ENCODE measurements at places on chromosomes 1 and 21. TPM values are rescaled to one million over a fixed set of nuclear protein-coding genes. Genes with fewer than 3 reads are reported as not detected.

Gene FAM72A
- 8.7 TPM for total RNA-seq

Gene RGS8
- not detected for total RNA-seq

Gene CCDC30
- 0.55 TPM for total RNA-seq

Gene OR2T35
- not detected for total RNA-seq

Gene LMX1A
- not detected for total RNA-seq

Gene TEDDM1
- not detected for total RNA-seq

Gene ATXN7L2
- total RNA-seq = 1.9 TPM

Gene IBA57
- 6.6 TPM for total RNA-seq

Gene FAAH
- total RNA-seq = 0.81 TPM

Gene MROH9
- not detected for total RNA-seq

Gene SLC30A1
- total RNA-seq = 25.0 TPM

Gene PDE9A
- 1.3 TPM for total RNA-seq

Gene TAS1R1
- total RNA-seq = not detected

Gene DNALI1
- total RNA-seq = 0.06 TPM

Gene C8B
- not detected for total RNA-seq

Gene PSMB4
- 428 TPM for total RNA-seq

Gene NBPF9
- total RNA-seq = 16.7 TPM

Gene GORAB
- total RNA-seq = 6.4 TPM

Gene LRP8
- 38.9 TPM for total RNA-seq

Gene RUNX1
- total RNA-seq = 5.7 TPM

Gene SEMA6C
- total RNA-seq = 2.6 TPM

Gene CLIC6
- 0.06 TPM for total RNA-seq

Gene KMO
- total RNA-seq = 1.0 TPM

Gene NBPF4
- total RNA-seq = not detected

Gene TRABD2B
- total RNA-seq = 2.8 TPM

Gene GPR61
- total RNA-seq = not detected

Gene SUSD4
- total RNA-seq = 0.48 TPM

Gene ZNF648
- not detected for total RNA-seq

Gene CFHR5
- total RNA-seq = not detected

Gene KIF14
- 7.1 TPM for total RNA-seq

Gene TNFRSF8
- total RNA-seq = 0.16 TPM

Gene NCAM2
- total RNA-seq = not detected

Gene BSDC1
- 20.5 TPM for total RNA-seq

Gene LRRC3
- total RNA-seq = 2.1 TPM

Gene CASQ2
- not detected for total RNA-seq

Measured in A549 treated with Mapracorat at 1 μM for 4 hours (cell line).